Head of caudate nucleus (tissue), 42 donors: ENCODE measurements at places on chromosomes 5 and 9.

DNA sequence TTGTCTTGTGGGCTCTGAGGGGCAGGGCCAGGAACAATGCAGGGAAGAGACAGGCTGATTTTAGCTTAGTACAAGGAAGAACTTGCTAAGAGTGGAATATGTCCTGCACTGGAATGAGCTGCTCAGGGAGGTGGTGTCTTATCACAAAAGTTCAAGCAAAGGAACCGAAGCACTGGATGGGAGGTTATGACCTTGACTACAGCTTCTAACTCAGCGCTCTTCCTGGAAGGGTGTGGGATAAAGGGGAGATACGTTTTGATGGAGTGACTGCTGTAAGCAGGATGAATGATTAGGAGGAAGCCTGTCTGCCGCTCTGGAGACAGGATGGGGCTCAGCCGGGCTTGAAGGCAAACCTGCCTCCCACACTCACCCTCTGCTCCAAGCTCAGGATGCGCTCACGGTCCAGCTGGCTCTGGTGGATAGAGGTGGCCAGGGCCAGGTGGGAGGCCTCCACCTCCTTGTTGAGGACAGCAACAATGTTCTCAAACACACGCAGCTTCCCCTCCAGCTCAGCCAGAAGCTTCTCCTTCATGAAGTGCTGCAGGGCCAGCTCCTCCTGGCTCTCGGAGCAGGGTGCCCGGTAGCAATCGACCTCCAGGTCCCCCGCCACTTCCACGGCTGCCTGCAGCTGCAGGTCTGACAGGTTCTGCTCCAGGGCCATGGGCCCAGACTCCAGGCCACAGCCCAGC, 13.5 kb downstream of the TRAF1 start:
- no peak for DNase-seq

GRCh38 chr5:120447706-120448239, 16.3 kb upstream of the PRR16 start:
- DNase-seq: no peak

GRCh38 chr5:167992868-167993267, 298.6 kb upstream of the WWC1 start:
- no peak for DNase-seq

- DNase-seq: peak; percentile 81
Measured at GRCh38 chr5:69006030-69006429, 87.8 kb upstream of the SLC30A5 start.

DNA sequence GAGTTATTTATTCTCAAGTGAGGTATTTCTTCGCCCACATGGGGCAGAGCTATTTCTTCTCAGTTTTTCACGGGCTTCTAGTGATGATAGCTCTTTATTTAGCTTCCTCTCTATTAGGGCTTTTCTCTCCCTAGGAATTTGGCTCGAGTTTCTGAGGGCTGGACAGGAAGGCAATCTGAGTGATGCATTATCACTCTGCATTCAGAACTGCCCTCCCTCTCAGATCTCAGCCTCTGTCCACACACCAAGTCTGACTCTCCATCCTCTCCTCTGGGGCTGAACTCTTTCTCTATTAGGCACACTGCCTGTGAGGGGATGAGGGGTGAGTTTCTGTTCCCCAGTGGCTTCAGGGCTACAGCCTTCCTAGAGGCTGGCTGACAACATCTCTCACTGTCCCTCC, 14.9 kb upstream of the SCAMP1 start:
- no peak for DNase-seq

- DNase-seq: peak; percentile 7
Measured at GRCh38 chr5:137613554-137614265, 114.6 kb upstream of the SPOCK1 start.

DNA sequence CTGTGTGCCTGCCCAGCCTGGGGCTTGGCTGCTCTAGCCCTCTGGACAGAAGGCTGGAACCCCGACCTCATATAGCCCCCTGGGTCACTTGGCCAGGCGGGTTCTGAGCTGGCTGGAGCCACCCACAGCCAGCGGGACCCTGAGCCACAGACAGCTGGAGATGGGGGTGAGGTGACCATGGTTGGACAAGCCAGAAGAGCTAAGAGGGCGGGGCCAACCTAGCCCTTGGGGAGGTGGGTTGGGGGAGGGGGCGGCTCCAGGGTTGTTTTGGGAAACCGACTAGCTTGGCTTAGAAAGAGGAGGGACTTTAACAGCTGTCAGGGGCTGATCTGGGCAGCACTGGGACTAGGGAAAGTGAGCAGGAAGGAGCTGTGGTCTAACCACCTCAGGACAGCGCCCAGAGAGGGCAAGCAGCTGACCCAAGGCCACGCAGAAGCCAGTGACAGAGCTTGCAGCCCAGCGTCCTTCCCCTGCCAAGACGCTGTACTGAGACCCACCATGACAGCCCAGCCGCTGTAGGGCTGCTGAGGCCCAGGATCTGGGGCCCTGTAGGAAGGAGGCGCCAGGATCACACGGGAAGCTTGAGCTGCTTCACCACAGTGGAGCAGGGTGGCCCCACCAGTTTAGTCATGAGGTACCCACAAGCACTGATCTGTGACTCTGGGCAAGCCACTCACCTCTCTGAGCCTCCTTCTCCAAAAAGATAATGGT, 2.2 kb downstream of the AIF1L start:
- no peak for DNase-seq

- no peak for DNase-seq
Measured at GRCh38 chr9:108863891-108864290, 1.8 kb downstream of the ACTL7A start.

DNA sequence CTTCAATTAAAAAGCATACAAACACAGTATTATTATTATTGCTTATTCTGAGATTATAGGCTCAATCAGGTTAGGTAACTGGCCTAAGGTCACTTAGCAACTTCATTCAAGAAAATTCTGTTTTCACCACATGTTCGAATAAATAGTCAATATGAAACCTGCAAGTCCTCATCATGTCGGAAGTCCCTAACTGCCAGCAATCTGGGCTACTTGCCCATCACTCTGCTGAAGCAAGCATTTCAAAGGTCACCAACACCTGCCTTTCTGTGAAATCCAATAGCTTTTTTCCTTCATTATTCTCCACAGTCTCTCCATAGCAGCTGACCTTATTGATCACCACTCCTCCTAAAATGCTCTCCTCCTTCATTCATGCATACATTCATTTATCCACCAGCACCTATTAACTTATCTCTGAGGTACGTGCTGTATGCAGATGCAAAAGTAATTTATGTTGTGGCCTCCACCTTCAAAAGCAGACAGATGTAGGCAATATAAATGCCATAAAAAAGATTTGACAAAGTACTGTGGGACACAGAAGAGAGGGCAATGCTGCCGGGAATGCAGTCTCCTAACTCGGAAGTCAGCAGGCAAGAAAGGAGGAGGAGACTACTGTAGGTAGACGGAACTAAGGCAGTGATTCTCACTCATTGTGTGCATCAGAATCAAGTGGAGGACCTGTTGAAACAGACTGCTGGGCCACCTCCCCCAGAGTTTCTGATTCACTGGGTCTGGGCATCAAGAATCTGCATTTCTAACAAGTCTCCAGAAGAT, 310.9 kb downstream of the BNC2 start:
- no peak for DNase-seq

DNA sequence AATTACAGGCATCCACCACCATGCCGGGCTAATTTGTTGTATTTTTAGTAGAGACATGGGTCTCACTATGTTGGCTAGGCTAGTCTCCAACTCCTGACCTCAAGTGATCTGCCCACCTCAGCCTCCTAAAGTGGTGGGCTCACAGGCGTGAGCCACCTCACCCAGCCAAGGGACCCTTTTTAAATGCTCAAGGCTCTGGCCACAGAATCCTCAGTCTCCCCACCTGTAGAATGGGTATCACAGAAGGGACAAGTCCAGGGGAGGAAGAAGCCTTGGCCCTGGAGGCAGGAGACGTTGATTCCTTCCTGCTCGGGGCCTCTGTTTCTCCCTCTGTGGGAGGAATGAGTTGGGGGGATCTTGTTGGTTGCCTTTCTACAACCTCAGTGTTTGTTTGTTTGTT, 45.7 kb downstream of the GTF3C4 start:
- DNase-seq: no peak

DNA sequence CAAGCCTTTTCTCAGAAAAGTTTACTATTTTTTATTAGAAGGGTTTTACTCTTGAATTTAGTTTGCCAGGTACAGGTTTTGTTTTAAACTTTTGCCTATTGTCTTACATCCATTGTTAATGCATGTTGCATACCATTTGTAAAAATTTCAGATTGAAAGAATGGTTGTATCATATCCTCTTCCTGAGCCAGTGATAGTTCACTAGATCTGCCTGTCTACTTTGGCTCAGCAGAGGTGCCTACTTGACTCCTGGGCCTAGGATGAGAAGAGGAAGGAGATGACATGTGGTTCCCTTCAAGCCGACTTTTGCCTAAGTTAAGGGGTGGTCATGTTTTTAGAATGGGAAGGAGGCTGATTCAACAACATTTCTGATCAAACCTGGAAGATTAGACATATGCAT, 232.9 kb downstream of the TRPM3 start:
- no peak for DNase-seq

- no peak for DNase-seq
Measured at GRCh38 chr5:157956271-157956885, 97.4 kb upstream of the CLINT1 start.

- no peak for DNase-seq
Measured at GRCh38 chr5:61735531-61735930, 403.5 kb downstream of the ZSWIM6 start.

- no peak for DNase-seq
Measured at GRCh38 chr9:115296831-115297565, 179.0 kb upstream of the TNC start.

- no peak for DNase-seq
Measured at GRCh38 chr9:69768101-69768500, 8.3 kb upstream of the PTAR1 start.

DNA sequence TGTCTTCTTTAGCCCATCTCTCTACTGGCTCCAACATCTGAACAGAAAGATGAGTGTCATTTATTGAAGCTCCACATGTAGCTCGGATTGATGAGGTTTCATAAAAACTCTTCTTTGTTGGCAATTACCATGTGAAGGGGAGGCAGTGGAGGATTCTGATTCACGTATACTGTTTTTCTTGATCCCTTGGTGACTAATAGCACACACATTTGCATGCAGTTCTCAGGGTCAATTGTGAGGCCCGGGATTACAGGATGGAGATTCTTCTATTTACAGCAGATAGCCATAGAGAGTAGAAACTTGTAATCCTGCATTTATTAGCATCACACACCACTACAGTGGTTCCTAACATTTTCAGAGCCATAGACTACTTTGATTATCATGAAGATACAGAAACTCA, 133.2 kb upstream of the MARCHF11 start:
- DNase-seq: no peak

GRCh38 chr5:175718401-175719108, 60.7 kb downstream of the HRH2 start:
- peak; percentile 83 for DNase-seq

DNA sequence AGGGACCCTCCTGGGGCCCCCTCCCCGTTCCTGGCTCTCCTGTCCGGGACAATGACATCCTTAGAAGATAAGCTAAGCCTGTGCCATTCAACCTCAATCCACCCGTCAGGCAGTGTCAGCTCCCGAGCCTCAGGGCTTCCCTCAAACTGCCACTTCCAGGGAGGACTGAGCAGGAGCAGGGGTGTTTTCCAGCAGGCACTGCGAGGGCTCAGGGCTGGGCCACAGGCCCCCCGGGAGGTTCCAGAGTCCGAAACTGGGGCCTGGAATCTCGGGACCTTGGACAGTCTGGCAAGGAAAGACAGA, 26.2 kb downstream of the LHX3 start:
- DNase-seq: no peak

DNA sequence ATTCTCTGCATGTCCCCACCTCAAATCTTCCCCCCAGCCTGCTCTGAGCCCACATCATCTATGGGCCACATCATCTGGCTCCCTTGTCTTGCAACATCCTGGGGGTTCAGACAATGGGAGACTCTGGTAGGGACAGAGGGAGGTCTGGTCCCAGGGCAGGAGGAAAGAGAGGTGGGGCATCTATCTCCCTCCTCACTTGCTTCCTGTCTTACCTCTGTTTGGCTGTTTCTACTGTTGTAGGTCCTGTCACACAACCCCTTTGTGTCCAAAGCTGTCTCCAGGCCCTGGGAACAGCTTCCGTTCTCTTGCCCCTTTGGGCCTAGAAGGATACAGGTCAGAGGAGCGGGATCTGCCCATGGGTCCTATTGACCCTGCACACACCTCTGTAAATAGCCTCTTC, 227.2 kb downstream of the NSG2 start:
- DNase-seq: no peak

GRCh38 chr9:115517335-115518075, 399.5 kb upstream of the TNC start:
- DNase-seq: no peak

GRCh38 chr5:44002381-44002901, 386.8 kb downstream of the FGF10 start:
- DNase-seq: no peak

DNA sequence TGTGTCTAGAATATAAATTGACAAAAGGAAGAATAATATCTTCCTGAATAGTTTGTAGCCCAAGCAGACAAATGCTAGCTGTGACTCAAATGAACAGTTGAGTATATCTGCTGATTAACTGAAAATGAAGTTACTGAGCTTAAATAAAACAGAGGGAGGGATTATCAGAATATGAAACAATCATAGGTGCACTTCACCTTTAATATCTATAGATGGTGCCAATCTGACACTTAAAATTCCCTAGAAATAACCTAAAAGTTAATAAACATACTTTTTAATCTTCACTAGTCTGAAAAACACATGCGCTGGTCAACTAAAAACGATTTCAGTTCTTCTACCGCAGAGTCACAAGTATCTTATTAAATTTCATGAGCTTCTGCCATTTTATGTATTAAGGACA, 280.8 kb upstream of the RASA1 start:
- DNase-seq: no peak

GRCh38 chr5:142151436-142152383, 43.1 kb downstream of the NDFIP1 start:
- DNase-seq: no peak

DNA sequence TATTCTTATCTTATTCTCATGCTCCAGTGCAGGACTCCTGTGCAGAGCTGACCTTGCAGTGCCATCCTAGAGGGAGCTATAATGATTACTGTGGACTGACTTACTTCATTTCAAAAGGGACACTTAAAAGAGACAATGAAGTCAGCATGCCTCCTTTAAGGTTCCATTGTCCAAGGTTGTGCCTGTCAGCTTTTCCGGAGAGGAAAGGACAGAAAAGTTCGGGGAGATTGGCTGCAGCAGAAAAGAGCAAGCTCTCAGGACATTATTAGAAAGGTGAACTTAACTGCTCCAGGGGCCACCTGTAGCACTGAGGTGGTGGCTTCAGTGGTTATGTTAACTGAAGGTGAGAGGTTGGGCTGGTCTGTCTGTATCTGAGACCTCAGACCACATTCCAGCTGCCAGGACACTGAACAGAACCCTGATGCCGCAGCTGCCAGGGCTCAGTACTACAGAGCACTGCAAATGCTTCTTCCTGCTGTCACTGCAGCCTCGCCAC, 112.9 kb downstream of the ST8SIA4 start:
- DNase-seq: no peak
